ENCODE measurements at places on chromosomes 7 and 10.

GRCh38 chr7:8305104-8305503, 43.1 kb upstream of the ICA1 start:
- DNase-seq: no peak

- DNase-seq: no peak
Observed at GRCh38 chr7:115754226-115754625, 276.3 kb downstream of the TFEC start.

GRCh38 chr7:103689255-103689654, 243.2 kb upstream of the SLC26A5 start:
- no peak for DNase-seq

GRCh38 chr7:137547485-137547884, 204.0 kb upstream of the PTN start:
- no peak for DNase-seq

DNA sequence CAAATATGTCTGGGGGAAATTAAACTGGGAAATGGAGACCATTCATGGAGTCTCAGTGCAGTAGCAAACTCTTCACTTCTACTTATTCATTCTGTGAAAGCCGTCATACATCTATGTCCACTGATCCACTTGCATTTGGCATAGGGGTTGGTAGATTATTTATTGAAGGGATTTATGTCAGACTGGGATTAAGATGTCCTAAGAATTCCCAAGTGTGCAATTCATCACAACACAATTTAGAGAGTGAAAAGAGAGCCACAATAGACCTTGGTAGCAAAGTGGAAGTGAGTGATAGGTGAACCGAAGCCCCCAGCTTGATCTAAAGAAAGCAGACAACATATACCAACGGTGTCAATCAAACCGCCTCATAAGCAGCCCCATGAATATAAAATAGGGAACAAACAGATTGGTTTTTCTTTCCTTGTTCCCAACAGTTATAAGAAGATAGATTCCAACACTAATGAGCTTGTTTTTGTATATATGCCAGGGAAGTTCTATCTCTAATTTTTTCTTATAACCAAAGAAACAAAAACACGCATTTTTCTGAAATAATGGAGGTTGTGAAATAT, 234.3 kb downstream of the CACNA2D1 start:
- no peak for DNase-seq

- DNase-seq: no peak
Observed at GRCh38 chr7:132656846-132657776, 80.8 kb upstream of the PLXNA4 start.

- DNase-seq: no peak
Observed at GRCh38 chr10:123109466-123109865, 26.3 kb upstream of the HMX3 start.

GRCh38 chr10:52314822-52315552, 906 bp downstream of the DKK1 start:
- DNase-seq: no peak

GRCh38 chr7:99713995-99714570, 20.9 kb downstream of the CYP3A7 start:
- no peak for DNase-seq

GRCh38 chr10:131817866-131818509, 82.8 kb upstream of the PPP2R2D start:
- no peak for DNase-seq

DNA sequence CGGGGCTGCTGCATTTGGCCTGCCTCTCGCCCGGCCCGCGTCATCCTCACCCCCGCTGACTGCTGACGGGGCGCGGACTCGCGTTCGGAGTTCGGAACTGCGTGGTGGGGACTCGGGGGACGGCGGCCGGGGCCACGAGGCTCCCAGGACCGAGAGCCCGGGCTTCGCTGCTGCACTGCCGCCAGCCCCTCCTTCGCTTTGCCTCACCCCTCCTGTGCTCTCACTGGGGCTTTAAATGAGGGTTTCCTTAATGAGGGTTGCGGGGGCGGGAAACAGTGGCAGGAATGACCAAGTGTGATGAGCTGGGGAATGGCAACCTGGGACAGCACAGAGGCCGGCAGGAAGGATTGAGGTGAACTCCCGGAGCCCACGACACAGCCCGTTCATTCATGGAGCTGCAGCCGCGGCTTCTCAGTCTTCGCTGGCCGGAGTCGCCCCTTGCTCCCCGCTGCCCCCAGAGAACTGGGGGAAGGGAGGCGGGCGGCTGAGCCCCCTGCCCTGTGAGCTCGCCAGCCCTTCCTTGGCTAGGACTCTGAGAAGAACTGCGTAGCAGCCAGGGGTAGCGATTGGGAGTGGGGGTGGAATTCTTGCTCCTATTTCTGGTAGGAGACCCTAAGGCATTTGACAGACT, 1.5 kb upstream of the LRRC4 start:
- no peak for DNase-seq

Measured in stimulated activated CD8-positive, alpha-beta memory T cell treated with anti-CD3 and anti-CD28 coated beads, Interleukin-15, amount 100 ng/mL, for 4 hours (primary cell).